ENCODE measurements at places on chromosomes 5 and 9.

GRCh38 chr5:177388521-177389052 lies 4.4 kb downstream of the SLC34A1 start:
- no peak for DNase-seq

GRCh38 chr5:175734016-175734415 lies 76.1 kb downstream of the HRH2 start:
- no peak for DNase-seq

GRCh38 chr5:151949701-151950308 lies 25.2 kb upstream of the GLRA1 start:
- no peak for DNase-seq

DNA sequence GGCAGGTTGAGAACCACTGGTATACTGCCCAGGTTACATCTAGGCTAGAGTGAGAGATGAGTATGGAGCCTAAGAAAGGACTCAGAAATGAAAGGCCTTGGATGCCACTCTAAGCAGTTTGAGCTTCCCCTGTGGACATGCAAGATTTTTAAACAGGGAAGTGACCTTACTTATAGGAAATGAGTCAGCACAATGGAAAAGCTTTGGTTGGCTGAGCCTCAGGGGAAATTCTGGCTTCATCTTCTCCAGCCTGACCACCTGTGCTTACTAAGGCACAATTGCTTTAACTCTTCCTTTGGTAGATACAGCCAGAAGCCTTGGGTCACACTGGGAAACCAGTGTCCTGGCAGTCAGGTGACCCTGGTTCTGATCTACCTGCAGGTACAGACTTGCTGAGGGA lies 380.2 kb upstream of the ZNF462 start:
- no peak for DNase-seq

DNA sequence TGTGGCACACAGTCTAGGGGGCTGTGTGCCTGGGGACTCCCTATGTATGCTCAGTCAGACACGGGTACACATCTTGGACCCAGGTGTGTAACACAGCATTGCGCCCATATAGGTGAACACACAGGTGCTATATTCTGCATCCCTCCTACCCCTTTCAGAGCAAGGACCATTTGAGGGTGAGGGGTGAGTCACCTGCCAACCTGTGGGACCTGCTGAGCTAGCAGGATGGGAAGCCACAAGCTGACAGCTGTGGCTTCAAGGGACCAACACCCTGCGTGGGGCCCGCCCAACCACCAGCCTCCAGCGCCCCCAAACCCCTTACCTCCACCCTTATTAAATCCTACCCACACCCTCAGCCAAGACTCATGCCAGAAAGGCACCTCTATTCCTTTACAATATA lies 14.6 kb upstream of the AQP7 start:
- DNase-seq = no peak

DNA sequence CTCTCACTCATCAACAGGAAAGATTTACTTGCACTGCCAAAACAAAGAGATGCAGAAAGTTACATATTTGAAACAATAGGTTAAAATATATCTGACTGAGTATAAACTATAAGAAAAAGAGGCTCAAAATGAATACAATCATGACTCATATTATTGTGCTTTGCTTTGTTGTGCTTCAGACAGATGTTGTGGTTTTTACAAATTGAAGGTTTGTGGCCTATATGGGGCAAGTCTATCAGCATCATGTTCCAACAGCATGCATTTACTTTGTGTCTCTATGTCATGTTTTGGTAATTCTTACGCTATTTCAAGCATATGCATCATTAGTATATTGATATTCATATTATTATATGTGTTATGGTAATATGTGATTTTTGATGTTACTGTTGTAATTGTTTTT lies 330.0 kb downstream of the PRR16 start:
- DNase-seq = no peak

DNA sequence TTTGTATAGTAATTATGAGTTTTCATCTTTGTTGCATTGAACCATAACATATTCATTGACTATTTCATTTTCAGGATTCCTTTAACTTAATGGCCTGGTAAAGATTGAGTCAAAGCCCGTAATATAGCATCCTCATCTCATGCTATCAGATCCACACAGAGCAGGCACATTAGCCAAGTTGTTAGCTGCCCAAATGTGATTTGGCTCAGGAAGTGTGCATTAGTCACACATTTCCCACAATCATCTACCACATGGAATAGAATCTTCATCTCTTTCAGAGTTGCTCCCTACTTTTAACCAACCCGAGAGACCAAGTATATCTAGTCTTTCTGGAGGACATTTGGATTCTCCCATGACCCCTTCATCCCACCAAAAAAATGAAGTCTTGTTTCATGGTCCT lies 481.0 kb upstream of the PTGER4 start:
- DNase-seq = no peak

DNA sequence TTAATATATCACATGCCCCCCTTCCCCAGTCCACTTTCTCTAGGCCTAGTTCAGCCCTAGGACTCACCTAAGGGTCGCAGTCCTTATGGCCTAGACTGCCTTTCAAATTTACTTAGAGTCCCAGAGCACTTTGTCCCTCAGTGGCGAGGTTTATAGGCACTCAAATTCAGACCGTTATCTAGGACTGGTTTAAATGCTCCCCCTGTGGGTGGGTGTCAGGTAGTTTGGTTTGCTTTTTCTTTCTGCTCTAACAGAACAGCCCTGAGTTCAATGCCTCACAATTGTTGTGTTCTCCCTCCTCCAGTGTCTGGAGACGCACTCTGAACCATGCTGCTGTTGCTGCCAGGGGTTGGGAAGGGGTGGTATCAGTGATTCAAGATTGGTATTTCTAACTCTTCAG lies 317.1 kb downstream of the MAT2B start:
- no peak for DNase-seq

DNA sequence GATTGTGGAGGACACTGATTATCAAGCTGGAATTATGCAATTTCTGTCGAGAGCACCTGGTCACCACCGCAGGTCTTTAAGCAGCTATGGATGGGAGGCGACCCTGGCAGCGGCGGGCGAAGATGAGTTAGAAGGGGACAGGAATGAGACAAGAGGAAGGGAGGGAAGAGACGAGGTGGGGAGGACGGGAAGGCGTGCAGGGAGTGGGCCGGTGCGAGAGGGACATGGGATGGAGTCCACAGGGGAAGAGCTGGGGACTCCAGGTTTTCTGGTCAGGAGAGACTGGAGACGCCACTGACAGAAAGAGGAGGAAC lies 192.3 kb downstream of the MELK start:
- DNase-seq = no peak

DNA sequence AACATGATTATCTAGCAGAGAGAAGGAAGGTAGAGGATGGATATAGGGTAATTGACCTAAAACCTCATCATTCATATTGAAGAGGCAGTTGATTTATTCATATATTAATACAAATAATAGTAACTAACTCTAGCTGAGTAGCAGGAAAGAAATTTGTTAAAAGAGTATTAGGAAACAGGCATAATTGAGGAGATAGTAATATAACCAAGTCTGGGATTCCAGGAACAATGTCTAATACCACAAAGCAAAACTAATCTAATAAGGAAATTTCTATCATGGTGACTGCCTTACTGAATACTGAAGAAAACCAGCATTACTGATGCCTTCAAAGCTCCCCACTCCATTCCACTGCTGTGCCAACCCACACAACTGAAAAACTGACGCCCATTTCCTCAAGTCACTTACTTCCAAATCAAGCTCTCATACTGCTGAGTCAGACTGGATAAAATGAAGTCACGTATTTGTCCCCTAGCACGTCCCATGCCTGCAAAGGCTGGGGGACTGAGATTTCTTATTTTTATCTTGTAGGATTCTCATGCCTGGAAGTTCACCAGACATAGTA lies 153.9 kb downstream of the SMC2 start:
- no peak for DNase-seq

DNA sequence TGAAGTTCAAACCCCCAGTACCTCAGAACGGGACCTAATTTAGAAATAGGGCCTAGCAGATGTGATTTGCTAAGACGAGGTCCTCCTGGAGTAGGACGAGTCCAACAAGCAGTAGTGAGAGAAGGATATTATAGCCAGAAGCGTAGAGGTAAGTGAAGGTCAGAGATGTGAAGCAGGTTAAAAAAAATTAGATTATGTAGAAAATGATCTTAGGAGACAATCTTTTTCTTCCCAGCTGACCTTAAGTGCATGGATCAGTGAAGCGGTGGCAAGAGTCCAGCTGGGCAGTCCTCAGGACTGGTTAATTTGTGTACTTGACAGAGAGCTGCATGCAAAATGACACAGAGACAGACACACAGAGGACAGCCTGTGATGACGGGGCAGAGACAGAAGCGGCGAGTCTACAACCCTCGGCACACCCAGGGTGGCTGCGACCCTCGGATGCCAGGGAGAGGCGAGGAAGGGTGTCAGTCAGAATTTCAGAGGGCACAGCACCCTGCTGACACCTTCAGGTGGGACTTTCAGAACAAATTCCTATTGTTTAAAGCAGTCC lies 131.4 kb upstream of the IRX4 start:
- DNase-seq = no peak

- no peak for DNase-seq
Observed at GRCh38 chr5:35938568-35939227, at the start of gene CAPSL. Gene CAPSL, minus strand, starts transcription at chr5:35938622. Its CDS starts 17,502 bp downstream, at chr5:35921120.

DNA sequence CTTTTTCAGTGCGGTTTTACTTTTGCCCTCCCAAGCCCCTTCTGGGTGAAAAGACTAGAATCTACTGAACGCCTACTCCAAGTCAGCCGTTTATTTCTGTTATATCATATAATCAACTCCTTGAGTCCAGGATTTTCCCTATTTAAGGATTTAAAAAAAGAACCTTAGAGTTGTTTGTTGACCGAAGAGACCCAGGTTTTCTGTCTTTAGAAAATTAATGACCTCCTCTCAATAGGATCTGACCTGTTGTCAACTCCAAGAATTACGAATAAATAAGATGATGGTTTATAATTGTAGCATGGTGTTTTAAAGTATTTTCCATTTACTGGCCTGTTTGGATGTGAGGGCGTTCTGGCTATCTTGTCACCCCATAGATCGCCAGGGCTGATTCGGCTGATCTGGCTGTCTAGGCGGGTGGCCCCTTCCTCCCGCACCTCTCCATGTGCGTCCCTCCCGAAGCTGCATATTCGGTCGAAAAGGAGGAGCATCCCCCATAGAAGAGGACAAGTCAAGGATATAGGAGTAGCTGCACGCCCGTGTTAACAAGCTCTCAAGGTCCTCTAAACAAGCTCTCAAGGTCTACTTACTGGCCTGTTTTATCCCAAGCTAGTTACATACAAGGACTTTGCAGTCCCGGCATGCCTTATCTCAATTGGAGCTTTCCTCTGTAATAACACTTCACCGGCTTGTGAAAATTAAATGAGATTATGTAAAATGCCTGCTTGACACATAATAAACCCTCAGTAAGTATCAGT lies 1.1 kb upstream of the UBAP2 start:
- DNase-seq = no peak

- no peak for DNase-seq
Observed at GRCh38 chr5:177163500-177163899, 29.9 kb downstream of the NSD1 start.

- no peak for DNase-seq
Observed at GRCh38 chr5:123186771-123187170, 97.7 kb downstream of the PRDM6 start.

GRCh38 chr9:25994605-25995004 lies 316.4 kb upstream of the TUSC1 start:
- no peak for DNase-seq

GRCh38 chr9:118459913-118460312 lies 755.7 kb downstream of the TLR4 start:
- DNase-seq = no peak

DNA sequence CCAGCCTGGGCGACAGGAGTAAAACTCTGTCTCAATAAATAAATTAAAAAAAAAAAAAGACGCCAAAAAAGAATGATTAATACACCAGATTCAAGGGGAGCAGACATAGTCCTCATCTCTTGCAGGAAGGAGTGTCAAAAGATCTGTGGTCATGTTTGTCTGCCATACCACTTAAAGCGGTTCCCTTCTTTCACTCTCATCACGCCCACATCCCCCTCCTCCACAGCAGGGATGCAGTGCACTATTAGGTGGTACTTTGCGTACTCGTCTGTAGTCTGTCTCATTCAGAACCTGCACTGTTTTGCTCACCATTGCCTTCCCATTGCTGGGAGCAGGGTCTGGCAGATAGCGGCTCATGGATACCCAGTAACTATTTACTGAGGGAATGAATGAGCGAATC lies 11.2 kb downstream of the CDHR2 start:
- DNase-seq = no peak

DNA sequence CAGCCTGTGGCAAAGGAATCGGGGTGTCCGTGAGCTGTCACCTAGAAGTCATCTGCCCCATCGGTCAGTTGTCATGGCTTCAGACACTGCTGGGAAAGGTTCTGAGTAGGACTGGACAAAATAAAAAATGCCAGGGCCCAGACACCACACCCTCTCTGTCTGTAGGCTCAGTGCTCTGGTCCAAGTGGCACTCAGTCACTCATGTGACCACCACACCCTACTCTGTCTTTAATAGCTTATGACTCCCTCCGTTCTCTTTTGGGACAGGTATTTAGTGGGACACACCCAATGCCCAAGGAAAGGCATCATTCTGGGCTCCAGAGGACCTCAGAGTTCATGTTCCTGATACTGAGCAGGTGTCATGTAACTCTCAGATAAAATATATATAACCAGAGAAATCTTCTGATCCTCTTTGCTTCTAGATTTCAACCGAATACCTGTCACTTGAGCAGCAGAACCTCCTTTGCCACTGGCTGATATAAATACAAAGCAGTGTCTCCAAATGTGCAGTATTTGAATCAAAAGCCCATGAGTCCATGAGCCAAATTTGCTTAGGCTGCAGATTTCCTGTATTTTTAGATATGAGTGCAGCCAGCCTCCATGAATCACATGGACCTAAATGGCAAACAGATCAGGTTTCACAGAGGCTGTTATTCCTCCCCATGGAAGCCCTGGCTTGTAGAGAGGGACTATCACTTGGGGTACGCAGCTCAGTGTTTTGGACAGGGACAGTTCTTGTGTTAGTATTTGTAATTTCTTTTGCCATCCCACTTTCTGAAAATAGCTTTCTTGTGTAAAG lies 272.0 kb downstream of the ARHGAP26 start:
- no peak for DNase-seq

- DNase-seq = no peak
Observed at GRCh38 chr5:149408252-149409099, 29.4 kb upstream of the IL17B start.

GRCh38 chr9:31355965-31356364 lies 1028.5 kb upstream of the ACO1 start:
- no peak for DNase-seq

DNA sequence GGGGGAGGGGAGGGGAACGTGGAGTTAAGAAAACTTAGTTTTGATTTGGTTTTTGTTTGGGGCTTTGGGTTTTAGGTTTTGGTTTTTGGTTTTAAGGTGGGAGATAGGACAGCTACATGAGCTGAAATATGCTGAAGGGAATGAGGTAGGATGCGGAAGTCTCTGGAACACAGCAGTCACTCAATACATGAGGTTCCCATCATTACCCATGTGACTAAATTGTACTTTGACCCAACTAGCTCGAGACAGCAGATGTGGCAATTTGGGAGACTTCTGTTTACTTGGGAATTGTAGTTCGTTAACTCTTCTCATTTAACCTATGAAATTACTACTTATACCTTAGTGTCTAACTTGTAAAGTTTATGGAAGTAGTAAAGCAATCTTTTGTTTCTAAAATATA lies 124.2 kb downstream of the TLE1 start:
- no peak for DNase-seq

Measured in activated CD4-positive, alpha-beta T cell treated with anti-CD3 and anti-CD28 coated beads, Interleukin-10, Interleukin-2, amounts not matched to agents 100 ng/mL and 50 ng/mL, durations not matched to agents 16 hours and 8 hours (primary cell).